ENCODE measurements at places on chromosomes 2 and 18.

- DNase-seq: no peak
Measured at GRCh38 chr2:83006961-83007360, 1452.1 kb downstream of the SUCLG1 start.

GRCh38 chr2:88296247-88296646 is 126.1 kb downstream of the THNSL2 start:
- DNase-seq: no peak

DNA sequence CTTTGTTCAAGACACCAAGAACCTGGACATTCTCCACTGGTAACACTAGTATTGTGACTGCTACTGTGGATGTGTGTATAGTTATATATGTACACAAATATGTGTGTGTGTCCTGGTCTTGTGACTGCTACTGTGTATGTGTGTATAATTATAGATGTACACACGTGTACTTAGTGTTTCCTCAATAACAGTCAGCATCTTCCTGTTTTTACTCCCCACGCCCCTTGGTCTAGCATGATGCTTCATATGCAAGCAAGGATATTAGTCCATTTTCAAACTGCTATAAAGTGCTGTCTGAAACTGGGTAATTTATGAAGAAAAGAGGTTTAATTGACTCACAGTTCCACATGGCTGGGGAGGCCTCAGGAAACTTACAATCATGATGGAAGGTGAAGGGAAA is 802.7 kb downstream of the RNF144A start:
- no peak for DNase-seq

DNA sequence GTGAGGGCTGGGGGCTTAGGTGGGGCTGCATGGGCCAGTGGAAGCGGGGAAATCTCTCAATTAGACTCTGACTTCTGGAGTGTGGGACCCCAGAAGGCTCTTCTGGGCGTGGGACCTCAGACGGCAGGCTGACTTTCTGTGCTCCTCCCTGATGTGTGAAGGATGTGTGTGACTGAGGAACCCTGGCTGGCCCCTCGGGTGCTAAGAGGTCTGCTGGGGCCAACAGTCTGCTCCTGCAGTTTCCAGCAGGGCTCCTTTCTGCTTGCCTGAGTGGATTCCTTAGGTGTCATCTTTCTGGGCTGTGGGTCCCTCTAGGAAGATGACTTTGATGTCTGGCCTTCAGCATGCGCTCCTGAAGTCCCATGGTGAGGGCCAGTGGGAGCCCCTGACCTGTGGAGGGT is 167.5 kb downstream of the DYSF start:
- DNase-seq: peak; percentile 10

- DNase-seq: no peak
Measured at GRCh38 chr2:1690056-1690775, 54.1 kb downstream of the PXDN start.

GRCh38 chr2:172978063-172978383 is 97.6 kb upstream of the MAP3K20 start:
- no peak for DNase-seq

GRCh38 chr18:31610286-31611205 is 18.9 kb downstream of the TTR start:
- DNase-seq: no peak

DNA sequence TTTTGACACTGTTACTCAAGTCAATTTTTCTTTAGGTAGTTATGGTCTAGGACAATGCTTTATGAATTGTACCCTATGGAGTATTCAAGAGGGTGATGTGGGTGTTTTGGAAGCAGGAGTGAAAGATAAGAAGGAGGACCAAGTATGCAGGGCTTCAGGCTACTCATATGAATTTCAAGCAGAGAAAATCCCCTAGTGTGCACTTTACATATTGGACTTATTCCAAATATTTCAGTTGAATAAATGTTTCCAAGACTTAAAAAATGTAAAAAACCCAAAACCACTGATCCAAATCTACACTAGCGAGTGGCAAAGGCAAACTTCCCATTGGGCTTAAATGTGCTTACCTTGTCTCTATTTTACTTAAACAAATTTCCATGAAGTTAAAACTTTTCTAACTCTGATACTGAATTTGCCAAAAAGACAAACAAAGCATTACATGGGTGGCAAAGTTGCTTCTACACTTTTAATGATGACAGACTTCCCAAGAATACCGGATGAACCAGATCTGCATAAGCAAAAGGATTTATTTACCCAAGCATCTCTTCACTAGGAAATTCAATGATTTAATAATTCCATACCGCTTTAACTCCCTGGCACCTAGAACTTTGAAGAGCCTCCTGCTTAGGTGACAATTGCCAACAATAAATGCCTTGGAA is 1233.5 kb upstream of the NXPH2 start:
- DNase-seq: no peak

DNA sequence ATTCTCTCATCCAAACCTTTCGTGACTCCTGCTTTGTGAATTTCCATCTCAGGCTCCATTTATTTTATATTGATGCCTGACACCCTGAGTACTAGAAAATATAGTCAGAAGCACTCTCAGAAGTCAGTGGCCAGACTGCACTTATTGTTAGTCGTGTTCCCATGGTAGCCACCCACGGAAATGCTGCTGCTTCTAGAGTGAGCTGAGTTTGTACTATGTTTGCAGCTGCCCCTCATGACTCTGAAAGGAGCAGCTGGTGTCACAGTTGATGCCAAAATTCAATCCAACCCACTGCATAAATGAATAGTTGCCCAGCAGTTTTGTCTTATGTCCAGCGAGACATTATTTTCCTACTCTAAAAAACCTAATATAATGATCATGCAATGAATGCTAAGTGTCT is 265.2 kb upstream of the SPHKAP start:
- no peak for DNase-seq

GRCh38 chr2:149466635-149467034 is 120.9 kb downstream of the MMADHC start:
- DNase-seq: no peak

DNA sequence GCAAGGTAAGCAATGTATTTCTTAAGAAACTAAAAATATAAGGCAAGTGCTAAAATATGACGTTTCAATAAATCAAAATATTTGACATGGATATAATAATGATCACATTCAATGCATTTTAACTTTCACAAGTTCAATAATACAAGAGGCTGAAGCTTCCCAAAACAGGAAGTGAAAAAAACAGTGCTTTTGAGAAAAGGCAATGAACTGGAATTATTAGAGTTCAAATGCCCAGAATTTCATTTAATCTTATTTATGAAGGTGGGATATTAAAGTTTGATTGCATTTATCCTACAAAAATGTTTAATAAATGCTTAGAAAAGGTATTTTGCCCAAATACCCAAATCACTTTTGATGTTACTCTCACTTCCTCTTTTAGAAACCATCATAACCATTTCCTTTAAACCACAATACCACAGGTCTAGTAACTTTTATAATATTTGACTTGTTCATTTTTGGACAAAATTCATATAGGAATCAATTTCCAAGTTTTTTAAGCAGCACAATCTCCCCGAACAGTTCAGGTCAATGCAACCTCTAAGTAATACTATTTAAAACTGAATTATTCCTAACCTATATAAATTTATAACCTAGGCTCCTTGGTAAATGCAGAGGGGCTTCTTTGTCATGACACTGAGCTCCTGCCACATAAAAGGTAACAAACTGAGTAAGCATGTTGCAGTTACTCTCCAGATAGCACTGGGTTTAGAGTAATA is 2.1 kb downstream of the NCKAP1 start:
- DNase-seq: no peak

GRCh38 chr2:10588931-10589330 is 100.8 kb downstream of the NOL10 start:
- DNase-seq: no peak

DNA sequence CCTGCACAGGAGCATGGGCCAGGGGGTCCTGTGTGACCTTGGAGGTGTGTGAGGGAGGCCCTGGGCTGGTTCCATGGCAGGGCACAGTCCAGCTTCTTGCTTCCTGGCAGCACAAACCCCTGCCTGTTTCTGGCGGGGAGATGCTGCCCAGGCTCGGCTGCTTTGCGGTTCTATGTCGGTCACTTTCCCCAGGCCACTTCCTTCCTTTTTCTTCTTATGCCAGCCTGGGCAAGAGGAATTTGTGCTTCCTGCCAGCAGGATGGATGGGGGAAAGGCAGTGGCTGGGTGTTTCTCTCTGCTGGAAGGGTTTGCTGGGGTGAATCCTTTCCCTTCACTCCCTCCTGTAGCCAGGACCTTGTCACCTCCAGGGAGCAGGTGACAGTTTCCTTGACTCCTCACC is 24.3 kb downstream of the ASAP2 start:
- no peak for DNase-seq

DNA sequence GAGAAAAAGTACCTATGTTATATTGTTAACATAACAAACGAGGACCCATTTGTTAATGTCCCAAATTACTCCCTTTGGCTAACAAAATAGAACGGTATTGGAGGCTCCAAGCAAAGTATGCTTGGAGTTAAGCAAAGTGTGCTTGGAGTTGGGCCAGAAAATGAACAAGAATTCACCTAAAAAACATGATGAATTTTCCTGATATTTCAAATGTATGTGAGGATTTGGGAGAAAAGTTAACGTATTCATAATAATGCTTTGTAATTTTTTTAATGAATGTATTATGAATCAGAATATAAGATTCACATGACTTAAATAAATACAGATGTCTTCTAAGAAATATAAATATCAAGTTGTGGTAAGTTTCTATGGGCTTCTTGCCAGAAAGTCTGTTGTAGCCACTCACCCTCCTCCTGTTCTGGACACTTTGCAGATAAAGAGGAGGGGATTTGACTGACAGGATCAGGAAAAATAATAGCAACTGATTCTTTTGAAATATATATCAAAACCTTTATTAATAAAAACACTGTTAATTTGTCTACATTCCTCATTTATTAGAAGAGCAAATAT is 423.7 kb upstream of the MMADHC start:
- no peak for DNase-seq

DNA sequence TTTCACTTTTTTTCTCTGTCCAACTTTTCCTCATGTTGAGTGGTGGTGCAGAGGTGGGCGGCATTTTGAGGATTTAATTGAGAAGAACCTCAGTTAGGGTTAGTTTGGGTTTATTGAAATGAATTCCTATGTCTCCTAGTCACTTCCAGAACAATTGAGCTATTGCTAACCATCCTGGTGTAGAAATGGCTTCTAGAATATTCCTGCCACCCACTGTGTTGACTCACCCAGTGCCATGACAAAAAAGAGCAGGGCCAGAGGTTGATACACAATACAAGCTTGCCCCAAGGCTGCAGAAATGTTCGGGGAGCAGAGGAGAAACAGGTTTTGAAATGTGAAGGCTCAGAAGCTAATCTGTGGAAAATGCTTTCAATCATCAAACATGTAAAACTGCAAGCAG is 167.1 kb upstream of the TRIB2 start:
- no peak for DNase-seq

GRCh38 chr2:101942851-101943250 is 48.9 kb upstream of the IL1R2 start:
- DNase-seq: no peak

DNA sequence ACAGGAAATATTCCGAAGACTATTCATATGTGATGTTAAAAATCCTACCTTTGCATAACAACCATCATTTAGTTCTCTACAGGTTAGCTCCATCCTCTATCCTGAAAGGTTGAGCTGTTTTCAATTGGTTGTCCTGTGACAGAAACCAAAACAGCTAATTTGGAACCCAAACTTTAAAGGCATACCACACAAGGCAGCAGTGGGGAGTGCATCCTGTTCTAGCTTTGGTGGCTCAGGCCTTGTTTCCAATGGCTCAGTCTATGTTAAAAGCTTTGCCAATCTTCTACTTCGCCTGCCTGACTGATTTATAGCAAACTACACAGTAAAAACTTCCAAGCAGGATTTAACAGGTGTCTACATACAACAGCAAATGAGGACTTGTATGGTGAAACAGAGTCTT is 3.2 kb downstream of the CD226 start:
- peak; percentile 43 for DNase-seq

Data from activated CD4-positive, alpha-beta memory T cell treated with anti-CD3 and anti-CD28 coated beads, Interleukin-2, amount 10 ng/mL, durations not matched to agents 7 days and 5 days (primary cell).